ENCODE measurements at places on chromosomes 3 and 15. TPM values are rescaled to one million over a fixed set of nuclear protein-coding genes. Genes with fewer than 3 reads are reported as not detected.

The NDN gene
- not detected for total RNA-seq

The LSAMP gene
- 3.1 TPM for total RNA-seq

The AHSG gene
- 0.85 TPM for total RNA-seq

The CNTN4 gene
- total RNA-seq, result not detected

The GCSAM gene
- 0.08 TPM for total RNA-seq

The NKTR gene
- total RNA-seq, result 39.0 TPM

The RPL4 gene
- 2,268 TPM for total RNA-seq
